ENCODE measurements at places on chromosomes 5 and 9.
A peak's percentile ranks its signal among the peaks of the same experiment; 100 is the strongest.

GRCh38 chr5:73820326-73820725 lies 194.3 kb downstream of the ARHGEF28 start:
- H3K4me1 ChIP-seq: no peaks in the 10 kb centered on the region
- no peaks in the 10 kb centered on the region for H3K36me3 ChIP-seq
- no peak for DNase-seq
- no peak overlapping the region for H3K4me3 ChIP-seq
- H3K27me3 ChIP-seq: no peaks in the 10 kb centered on the region

DNA sequence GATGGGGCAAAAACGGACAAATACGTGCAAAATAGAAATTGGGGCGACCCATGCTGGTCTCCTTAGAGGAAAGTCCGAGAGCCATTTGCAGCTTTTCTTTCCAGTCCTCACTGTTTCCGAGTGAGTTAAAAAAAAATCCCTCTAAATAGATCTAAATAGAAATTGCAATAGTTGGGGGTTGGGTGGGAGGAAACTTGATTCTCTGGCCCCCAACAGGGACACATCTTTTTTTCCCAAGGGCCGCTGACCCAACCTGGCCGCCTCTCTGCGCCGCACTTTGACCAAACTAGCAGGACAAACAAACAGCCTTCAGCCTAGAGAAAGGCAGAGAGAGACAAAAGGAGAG lies 2.8 kb upstream of the NKX2-5 start:
- peaks cover 32% of the 10 kb centered on the region for H3K4me1 ChIP-seq
- peak overlapping the region; percentile 51 for H3K4me3 ChIP-seq
- H3K27me3 ChIP-seq: peaks cover 94% of the 10 kb centered on the region
- H3K36me3 ChIP-seq: peaks cover 8% of the 10 kb centered on the region
- peak overlapping the region; percentile 33 for H3K27ac ChIP-seq
- DNase-seq: no peak

GRCh38 chr5:41509399-41510175 lies 814 bp downstream of the PLCXD3 start:
- no peak overlapping the region for H3K27ac ChIP-seq
- no peak overlapping the region for H3K4me3 ChIP-seq
- no peaks in the 10 kb centered on the region for H3K36me3 ChIP-seq
- H3K27me3 ChIP-seq: peaks cover 30% of the 10 kb centered on the region
- DNase-seq: no peak

- H3K4me3 ChIP-seq: no peak overlapping the region
- H3K4me1 ChIP-seq: no peaks in the 10 kb centered on the region
- no peak for DNase-seq
- no peak overlapping the region for H3K27ac ChIP-seq
- H3K36me3 ChIP-seq: no peaks in the 10 kb centered on the region
Measured at GRCh38 chr9:135320331-135320730, 159.3 kb upstream of the PPP1R26 start.

DNA sequence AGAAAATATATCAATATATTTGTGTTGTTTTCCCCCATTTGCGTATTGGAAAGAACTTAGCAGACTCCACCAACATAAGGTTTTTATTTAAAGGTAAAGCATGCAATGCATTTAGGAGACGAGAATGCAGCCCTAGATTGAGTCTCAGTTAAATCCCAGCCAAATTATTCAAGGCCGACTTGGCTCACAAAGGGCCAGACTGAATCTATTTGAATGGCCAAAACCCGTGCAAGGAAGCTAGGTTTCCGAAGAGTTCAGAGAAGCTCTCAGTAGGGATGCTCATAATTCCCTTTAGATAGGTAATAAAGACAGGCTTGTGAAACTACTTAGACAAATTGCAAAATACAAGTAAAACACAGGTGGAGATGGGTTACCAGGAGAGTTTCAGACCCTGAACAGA lies 520.3 kb downstream of the CDH9 start:
- no peak overlapping the region for H3K4me3 ChIP-seq
- H3K4me1 ChIP-seq: no peaks in the 10 kb centered on the region
- no peaks in the 10 kb centered on the region for H3K27me3 ChIP-seq
- no peak for DNase-seq

DNA sequence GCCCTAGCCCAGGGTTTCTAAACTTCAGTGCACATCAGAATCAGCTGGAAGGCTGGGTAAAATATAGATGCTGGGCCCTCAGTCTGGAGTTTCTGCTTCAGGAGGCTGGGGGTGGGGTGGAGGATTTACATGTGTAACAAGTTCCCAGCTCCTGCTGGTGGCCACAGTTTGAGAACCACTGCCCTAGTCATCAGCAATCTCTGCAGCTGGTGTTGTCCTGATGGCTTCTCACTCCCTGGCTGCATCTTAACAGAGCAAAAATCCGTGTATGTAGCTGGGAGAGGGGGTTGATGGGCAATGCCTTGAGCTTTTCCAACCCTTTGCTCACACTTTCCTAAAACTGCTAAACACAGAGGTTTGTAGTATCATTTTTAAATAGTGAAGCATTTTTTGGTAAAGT lies 186.0 kb upstream of the KLF9 start:
- H3K4me1 ChIP-seq: peaks cover 6% of the 10 kb centered on the region
- no peaks in the 10 kb centered on the region for H3K36me3 ChIP-seq
- no peaks in the 10 kb centered on the region for H3K27me3 ChIP-seq
- no peak overlapping the region for H3K27ac ChIP-seq
- no peak for DNase-seq
- no peak overlapping the region for H3K4me3 ChIP-seq

- H3K27me3 ChIP-seq: peaks cover 19% of the 10 kb centered on the region
- H3K4me1 ChIP-seq: no peaks in the 10 kb centered on the region
- no peak overlapping the region for H3K27ac ChIP-seq
- no peaks in the 10 kb centered on the region for H3K36me3 ChIP-seq
- DNase-seq: no peak
Measured at GRCh38 chr5:158007336-158007735, 148.4 kb upstream of the CLINT1 start.

DNA sequence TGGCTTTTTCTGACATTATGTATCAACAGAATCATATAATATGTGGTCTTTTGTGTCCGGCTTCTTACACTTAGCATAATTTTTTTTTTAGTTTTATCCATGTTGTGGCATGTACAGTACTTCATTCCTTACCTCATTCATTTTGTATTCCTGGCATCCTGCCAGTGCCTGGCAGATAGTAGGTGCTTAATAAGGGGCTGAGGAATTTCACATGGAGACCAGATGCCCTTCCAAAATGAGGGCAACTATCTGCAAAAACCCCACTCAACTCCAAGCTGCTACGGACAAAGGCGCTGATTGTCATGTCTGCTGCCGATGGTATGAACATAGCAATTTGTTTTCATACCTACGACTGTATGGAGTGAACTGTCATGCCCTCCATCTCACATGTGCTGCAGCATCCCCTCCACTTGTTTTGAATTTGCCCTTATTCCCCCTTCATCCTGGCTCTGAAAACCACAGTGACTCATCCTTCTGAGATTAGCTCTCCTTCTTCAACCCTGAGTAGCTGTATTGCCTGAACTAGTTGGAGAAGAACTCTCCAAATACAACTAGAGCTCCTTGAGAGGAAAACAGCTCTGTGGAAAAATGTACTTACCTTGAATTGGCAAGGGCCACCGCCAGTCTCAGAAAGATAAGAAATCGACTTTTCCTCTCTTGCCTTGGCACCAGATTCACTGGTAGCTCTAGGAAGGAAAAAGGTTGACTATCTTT lies 41.3 kb upstream of the FOXE1 start:
- no peaks in the 10 kb centered on the region for H3K36me3 ChIP-seq
- DNase-seq: no peak
- no peaks in the 10 kb centered on the region for H3K4me1 ChIP-seq
- no peak overlapping the region for H3K4me3 ChIP-seq

- no peak overlapping the region for H3K27ac ChIP-seq
- H3K36me3 ChIP-seq: no peaks in the 10 kb centered on the region
- H3K4me1 ChIP-seq: no peaks in the 10 kb centered on the region
- H3K4me3 ChIP-seq: no peak overlapping the region
Measured at GRCh38 chr9:90342607-90343006, 300.0 kb downstream of the DIRAS2 start.

GRCh38 chr9:129857207-129857606 lies 21.9 kb downstream of the USP20 start:
- H3K27me3 ChIP-seq: no peaks in the 10 kb centered on the region
- DNase-seq: no peak
- H3K27ac ChIP-seq: peak overlapping the region; percentile 60
- H3K36me3 ChIP-seq: peaks cover 75% of the 10 kb centered on the region
- no peak overlapping the region for H3K4me3 ChIP-seq

DNA sequence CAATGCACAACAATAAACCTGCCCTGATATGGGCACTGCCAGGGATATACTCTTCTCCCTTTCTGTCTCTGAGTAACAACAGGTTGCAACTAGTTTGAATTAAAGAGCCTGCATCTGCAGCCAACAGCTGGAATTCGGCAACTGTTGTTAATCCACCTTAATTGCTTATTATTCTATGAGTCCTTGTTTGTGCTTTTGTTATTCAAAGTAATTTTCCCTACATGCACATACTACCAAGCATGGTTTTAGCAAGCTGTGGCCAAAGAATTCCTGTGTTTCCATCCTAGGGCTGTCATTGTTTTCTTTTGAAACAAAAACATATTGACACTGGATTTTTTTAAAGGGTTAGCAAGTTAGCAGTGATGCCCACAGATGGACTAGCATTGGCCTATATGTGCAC lies 171.5 kb downstream of the EFNA5 start:
- H3K4me1 ChIP-seq: peaks cover 13% of the 10 kb centered on the region
- H3K27ac ChIP-seq: no peak overlapping the region
- H3K36me3 ChIP-seq: no peaks in the 10 kb centered on the region
- no peak overlapping the region for H3K4me3 ChIP-seq

GRCh38 chr9:9924376-9924775 lies 688.4 kb downstream of the PTPRD start:
- peaks cover 2% of the 10 kb centered on the region for H3K4me1 ChIP-seq
- H3K4me3 ChIP-seq: no peak overlapping the region
- no peak for DNase-seq
- peaks cover 3% of the 10 kb centered on the region for H3K27me3 ChIP-seq

DNA sequence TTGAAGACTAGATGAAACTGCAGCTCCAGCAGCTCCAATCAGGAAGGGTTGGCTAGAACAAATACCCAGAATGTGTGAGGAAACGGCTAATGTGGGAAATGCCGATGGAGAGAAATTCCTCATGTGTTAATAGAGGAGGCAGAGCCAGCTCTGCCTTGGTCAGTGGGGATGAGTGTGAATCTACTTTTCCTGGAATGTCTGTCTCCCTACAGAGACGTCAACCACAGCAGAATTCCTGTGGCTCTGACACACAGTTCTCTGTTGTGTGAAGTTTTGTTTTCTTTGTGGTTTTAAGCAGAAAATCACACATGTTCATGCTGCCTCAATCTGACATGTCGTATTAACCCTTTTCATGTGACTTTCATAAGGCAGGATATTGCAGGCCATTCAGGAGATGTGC lies 476.6 kb upstream of the WWC1 start:
- no peak overlapping the region for H3K27ac ChIP-seq
- no peaks in the 10 kb centered on the region for H3K36me3 ChIP-seq
- no peak for DNase-seq

- H3K4me3 ChIP-seq: no peak overlapping the region
- H3K36me3 ChIP-seq: peaks cover 19% of the 10 kb centered on the region
- H3K4me1 ChIP-seq: peaks cover 4% of the 10 kb centered on the region
- H3K27ac ChIP-seq: no peak overlapping the region
- DNase-seq: no peak
Measured at GRCh38 chr5:176466245-176466871, 18.2 kb downstream of the FAF2 start.

DNA sequence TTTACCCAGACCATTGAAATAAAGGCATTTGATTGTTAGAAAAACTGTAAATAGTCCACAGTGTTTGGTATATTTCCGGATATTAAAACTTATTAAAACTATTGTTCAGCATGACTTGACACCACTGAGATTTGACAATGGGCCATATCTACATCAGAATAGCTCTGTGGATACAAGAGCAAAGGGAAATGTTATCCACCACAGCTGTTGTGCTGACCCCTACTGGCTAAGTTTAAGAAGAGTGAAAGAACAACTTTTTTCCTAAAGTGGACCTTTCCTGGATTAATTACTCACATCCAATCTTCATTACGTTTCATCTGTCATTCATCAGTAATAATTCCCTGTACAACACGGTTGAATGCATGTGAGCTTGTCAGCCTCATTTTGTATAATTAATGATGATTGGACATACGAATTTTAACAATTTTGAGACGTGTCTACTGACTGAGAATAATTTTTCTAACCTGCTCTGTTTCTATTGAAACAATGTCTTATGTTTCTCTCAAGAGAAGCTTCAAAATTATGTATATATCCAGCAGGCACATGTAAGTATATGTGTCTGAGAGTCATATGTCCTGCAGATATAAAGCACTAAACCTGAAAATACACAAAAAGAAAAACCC lies 1952.6 kb downstream of the MAT2B start:
- DNase-seq: no peak
- no peaks in the 10 kb centered on the region for H3K36me3 ChIP-seq
- no peak overlapping the region for H3K27ac ChIP-seq
- H3K27me3 ChIP-seq: no peaks in the 10 kb centered on the region
- no peak overlapping the region for H3K4me3 ChIP-seq
- H3K4me1 ChIP-seq: no peaks in the 10 kb centered on the region

DNA sequence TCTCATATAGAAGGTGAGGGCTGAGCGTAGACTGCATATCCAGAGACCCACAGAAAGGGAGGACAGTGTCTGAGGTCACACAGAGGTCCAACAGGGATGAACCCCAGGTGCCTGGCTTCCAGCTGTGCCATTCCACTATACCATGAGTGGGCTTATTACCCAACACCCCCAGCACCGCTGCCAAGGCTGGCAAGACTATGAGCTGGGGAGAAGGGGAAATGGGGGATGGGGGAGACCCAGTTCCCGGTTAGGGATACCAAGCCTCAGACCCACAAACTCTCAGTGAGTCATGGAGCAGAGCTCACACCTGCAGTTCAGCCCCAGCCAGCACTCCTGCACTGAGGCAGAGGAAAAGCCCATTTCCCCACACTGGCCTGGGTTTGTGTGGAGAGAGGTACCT lies 106.4 kb downstream of the PSD2 start:
- peaks cover 1% of the 10 kb centered on the region for H3K4me1 ChIP-seq
- no peak for DNase-seq

DNA sequence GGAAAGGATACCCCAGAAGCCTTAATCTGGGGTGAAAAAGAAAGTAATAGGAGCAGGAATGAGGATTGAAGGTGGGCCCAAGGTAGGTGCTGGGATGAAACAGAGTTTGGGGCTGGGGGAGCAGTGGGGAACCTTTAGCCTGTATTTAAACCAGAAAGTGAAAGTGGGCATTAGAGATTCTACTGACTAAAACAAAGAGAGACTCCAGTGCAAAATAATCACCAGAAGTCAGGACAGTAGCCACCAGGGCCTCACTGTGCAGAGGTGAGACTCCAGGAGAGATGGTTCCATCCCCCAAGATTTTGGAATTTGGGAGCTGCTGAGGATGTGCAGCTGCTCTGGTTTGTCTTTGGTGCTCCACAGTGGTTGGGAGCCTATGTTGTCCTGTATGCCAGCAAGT lies 13.1 kb downstream of the DNAJB5 start:
- H3K27me3 ChIP-seq: no peaks in the 10 kb centered on the region
- no peak overlapping the region for H3K4me3 ChIP-seq
- H3K27ac ChIP-seq: no peak overlapping the region
- H3K36me3 ChIP-seq: no peaks in the 10 kb centered on the region

DNA sequence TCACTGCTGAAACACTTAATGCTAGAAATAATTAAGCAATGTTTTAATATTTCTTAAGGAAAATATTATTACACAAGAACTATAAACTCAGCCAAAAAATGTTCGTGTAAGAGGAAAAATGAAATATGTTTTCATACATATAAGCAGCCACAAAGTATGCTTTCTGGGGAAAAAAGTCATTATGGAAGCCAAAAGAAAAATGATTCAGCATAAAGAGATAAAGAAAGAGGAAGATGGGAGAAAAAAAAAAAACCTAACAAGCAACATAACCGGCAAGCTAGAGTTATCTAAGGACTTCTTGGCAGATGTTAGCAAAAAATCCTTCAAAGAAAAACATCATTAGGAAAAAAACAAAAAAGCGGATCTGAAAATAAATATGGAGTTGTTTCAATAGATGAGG lies 179.1 kb downstream of the MUSK start:
- H3K27ac ChIP-seq: no peak overlapping the region
- no peaks in the 10 kb centered on the region for H3K27me3 ChIP-seq
- no peak for DNase-seq
- no peak overlapping the region for H3K4me3 ChIP-seq
